ENCODE measurements at places on chromosomes 13 and 19. TPM values are rescaled to one million over a fixed set of nuclear protein-coding genes. Genes with fewer than 3 reads are reported as not detected.
A peak's percentile ranks its signal among the peaks of the same experiment; 100 is the strongest.

DNA sequence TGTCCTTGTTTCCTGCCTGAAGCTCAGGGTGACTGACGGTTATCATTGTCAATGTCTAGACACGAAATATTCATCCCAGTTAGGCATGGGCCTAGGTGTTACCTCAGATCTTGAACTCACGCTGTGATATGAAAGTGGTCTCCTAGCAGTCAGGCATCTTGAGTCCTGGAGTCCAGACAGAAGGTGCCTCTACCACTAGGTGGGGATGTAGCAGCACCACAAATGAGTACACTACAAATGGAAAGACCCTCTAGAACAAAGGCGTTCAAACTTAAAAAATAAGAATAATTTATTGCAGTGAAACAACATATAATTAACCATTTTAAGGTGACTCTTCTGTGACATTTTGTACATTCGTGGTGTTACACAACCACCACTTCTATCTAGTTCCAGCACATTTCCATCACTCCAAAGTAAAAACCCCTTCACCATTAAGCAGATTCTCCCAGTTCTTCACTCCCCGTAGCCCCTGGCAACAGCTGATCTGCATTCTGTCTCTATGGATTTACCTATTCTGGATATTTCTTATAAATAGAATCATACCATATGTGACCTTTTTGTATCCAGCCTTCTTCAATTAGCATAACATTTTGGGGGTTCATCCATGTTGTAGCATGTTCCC lies 11.9 kb upstream of the FRY start:
- peak; percentile 82 for DNase-seq

- DNase-seq: no peak
These were observed 325.5 kb downstream of the KCNRG start for GRCh38 chr13:50340551-50341287.

DNA sequence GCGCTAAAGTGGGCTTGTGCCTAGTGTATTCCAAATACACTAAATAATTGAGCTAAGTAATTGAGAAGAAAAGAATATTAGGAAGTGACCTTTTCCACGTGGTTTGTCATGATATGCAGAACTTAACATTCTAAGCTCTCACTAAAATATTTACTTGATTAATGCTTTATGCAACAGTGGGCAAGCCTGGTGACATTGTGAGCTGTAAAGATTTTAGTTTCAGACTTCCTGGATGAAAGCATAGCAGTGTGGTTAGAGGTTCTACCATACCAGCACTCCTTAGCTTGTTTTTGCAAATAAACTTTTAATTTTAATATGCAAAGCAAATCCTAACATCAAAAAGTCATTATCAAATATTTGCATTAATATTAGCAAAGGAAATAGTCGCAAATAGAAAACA lies 1065.1 kb upstream of the SPRY2 start:
- no peak for DNase-seq

DNA sequence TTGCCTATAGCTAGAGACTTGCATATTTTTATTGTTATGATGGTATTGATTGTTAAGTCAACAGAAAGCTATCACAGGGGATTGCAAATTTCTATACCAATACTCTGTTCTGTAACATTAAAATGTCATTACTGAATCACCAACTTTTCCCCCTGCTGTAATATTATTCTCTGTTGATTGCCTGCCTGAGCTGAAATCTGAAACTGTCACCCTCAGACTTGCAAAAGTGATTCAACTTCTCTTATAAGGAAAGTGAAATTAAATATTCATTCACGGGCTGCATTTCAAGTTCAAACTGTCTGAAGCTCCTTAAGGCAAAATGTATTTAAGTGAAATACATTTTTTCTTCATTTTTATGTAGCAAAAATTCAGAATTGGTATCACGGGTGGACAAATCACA lies 723.2 kb downstream of the PCDH9 start:
- DNase-seq: no peak

- DNase-seq: no peak
These were observed 14.2 kb downstream of the RB1 start for GRCh38 chr13:48317511-48318376.

- DNase-seq: no peak
These were observed 22.8 kb upstream of the ZBTB7A start for GRCh38 chr19:4089400-4089908.

DNA sequence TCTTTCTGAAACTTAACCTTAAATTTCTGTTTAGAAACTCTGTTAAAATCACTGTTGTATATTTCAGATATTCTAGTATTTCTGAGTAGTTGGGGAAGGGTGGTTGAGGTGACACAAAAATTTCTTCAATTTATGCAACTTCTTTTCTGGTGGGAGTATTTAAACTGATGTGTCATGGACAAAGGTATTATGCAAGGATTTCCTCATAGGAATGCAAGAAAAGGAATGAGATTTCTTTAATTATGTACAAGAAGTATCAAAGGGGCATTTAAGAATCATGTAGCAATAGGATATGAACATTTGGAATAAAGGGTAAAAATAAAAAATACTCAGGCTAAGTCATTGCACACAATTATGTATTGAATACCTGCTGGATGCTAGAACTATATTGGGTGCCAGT lies 575.8 kb upstream of the KLF12 start:
- DNase-seq: peak; percentile 42

DNA sequence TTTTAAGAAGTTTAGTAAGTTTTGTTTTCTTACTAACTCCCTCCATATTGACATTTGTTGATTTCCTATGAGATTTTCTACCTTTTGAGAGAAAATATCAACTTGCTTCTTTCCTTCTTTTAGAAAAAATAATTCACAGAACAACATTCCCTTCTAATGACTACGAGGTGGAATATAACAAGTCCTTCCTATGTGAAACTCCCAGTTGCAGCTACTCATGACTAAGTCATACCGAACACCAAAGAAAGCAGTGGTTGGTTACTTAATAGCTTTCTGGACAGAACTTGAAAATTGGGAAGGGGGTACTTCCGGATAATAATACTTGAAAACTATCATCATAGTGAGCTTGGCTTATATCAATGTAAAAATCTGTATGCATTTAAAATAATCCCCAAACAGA lies 144.8 kb downstream of the DACH1 start:
- DNase-seq: no peak

GRCh38 chr19:38055655-38056521 lies 148.9 kb downstream of the SIPA1L3 start:
- no peak for DNase-seq

- DNase-seq: no peak
These were observed 12.8 kb upstream of the NANOS3 start for GRCh38 chr19:13864046-13864666.

DNA sequence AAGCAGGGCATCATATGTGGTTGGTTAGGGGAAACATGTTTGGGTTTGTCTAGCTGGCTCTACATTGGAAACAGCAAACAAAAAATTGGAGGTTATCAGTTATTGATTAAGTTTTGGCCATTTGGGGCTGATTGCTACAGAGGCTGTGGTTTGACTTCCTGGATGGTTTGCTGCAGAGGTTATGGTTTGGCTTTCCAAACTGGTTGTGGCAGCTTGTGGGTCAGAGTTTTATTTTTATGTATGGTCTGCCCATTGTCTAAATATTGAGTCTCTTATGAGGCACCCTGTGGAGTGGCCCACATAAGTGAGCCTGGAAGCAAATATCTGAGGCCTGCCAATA lies 261.6 kb downstream of the GPC5 start:
- DNase-seq: no peak

- DNase-seq: no peak
These were observed 78.9 kb upstream of the GJB6 start for GRCh38 chr13:20311022-20311421.

DNA sequence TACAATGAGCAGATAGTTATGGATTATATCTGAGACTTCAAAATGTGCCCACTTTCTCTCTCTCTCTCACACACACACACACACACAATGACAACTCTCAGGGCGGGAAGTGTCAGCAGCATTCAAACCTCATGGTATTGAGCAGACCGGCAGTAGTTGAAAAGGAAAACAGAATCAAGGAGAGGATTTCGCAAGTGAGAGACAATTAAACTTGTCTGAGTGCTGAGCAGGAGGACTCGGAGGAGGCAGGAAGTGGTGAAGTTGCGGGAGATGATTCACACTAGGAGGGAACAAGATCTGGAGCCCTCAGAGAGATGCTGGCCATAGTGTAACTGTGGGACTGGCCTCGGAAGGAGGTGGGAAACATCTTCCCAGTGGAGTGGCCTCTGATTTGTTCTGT lies 353.1 kb downstream of the EFNB2 start:
- DNase-seq: peak; percentile 91

- DNase-seq: no peak
These were observed 20.4 kb upstream of the TNFSF14 start for GRCh38 chr19:6690160-6690885.

DNA sequence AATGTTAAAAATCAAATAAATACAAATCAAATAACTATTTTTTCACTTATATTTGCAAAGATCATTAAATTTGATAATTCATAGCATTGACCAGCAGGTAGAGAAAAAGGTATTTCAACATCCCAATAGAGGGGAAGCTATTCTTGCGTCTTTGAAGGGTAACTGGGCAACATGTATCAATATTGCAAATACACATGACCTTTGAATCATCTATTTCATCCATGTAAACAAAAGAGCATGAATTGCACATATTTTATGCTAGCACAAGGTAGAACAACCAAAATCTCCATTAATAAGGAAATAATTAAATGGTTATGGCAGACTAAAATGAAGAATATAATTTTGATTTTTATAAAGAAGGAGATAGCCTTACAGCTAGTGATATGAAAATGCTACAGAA lies 372.8 kb downstream of the GPC5 start:
- no peak for DNase-seq

- no peak for DNase-seq
These were observed 32.5 kb upstream of the TFDP1 start for GRCh38 chr13:113552079-113552478.

GRCh38 chr19:52935434-52935833 lies 12.2 kb upstream of the ZNF888 start:
- DNase-seq: peak; percentile 92

DNA sequence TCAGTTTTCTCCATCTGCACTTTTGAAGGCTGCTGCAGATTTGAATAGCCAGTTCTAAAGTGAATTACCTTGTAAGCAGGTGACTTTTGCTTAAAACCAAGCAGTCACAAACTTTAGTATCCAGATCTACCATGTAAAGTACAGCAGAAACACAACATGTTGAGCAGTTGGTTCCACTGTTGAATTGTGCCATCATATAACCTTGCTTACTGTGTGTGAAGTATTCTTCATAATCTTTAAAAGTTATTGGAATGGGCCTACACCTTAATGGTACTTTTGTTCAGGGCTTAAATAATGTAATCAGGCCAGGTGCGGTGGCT lies 23.2 kb upstream of the MTUS2 start:
- no peak for DNase-seq

GRCh38 chr13:26227166-26227971 lies 5.3 kb upstream of the RNF6 start:
- DNase-seq: no peak

GRCh38 chr19:13892870-13893269 lies 13.0 kb downstream of the BRME1 start:
- no peak for DNase-seq

DNA sequence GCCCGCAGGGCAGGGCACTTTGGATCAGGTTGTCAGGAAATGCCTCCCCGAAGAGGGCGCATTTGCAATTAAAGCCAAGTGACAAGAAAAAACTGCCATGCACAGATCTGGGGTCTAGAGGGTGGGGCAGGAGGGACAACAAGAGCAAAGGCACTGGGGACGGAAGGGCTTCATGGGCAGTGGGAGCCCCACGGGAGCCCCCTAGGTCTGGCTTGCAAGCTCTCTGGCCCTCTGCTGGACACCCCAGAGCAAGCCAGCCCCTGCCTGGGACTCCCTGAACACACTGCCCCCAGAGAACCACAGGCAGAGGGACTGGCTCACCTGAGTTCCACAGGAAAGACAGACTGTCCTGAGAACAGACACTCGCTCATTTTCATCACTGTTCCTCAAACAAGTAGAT lies 30.2 kb upstream of the C19orf12 start:
- DNase-seq: no peak

- DNase-seq: peak; percentile 53
These were observed at the start of gene ZNF792 for GRCh38 chr19:34963573-34964406. TSS of gene ZNF792 (minus strand) at chr19:34964229. CDS start at chr19:34963662, 567 bp downstream.

DNA sequence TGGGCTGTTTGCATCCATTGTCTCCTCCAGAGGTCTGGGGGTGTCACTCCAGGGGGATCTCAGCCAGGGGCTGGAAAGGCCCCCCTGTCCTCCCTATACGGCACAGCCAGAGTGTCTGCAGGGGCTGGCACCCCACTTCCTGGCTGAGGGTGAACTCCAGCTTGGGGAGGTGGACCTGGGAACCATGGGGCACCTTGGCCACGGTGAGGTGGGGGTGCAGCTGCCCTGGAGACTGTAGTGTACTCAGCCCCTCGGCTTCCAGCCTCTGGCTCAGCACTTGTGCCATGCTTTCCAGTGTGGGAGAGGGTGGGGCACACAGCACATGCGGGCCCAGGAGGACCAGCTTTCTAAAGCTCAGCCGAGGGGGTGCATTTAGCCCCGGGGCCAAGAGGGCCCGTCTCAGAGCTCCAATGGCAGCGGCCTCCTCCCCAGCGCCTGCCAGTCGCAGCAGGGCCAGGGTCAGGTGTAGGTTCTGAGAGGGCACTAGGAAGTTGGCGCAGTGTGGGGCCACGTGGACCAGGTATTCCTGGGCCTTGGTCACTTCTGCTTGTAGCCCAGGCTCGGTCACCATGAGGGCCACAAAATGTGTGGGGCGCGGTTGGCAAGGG lies 1.4 kb downstream of the LENG9 start:
- DNase-seq: no peak

DNA sequence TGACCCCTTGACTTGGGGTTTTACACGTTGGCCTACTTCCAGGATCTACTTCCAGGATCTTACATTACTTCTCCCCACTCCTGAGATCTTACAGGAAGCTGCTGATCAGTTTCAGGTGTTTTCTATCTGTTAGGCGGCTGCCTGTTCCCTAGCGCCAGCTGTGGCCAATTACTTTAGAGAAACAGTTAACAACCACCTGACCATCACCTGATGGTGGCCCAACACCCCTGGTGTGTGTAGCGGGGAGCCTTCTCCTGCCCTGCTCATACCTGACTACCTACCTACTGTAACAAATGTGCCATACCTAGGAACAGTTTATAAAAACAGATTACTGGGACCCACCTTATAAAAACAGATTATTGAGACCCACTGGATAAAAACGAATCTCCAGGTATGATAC lies 2.8 kb upstream of the POP4 start:
- no peak for DNase-seq

GRCh38 chr13:97369261-97369893 lies 64.6 kb upstream of the RAP2A start:
- peak; percentile 55 for DNase-seq

CBLC gene
- total RNA-seq: under 0.01 TPM

OR4F17 gene
- total RNA-seq: 0.32 TPM

SIGLECL1 gene
- total RNA-seq: not detected

SYDE1 gene
- 61.2 TPM for total RNA-seq

MAST1 gene
- under 0.01 TPM for total RNA-seq

LGI4 gene
- total RNA-seq: not detected

CYP4F2 gene
- total RNA-seq: not detected

ZNF439 gene
- total RNA-seq: 2.6 TPM

BORA gene
- 5.5 TPM for total RNA-seq

OVOL3 gene
- total RNA-seq: not detected

EPS8L1 gene
- total RNA-seq: 2.2 TPM

ZNF506 gene
- total RNA-seq: 7.7 TPM
